HL-60 (cell line): ENCODE measurements at places on chromosomes 2 and 18.
A peak's percentile ranks its signal among the peaks of the same experiment; 100 is the strongest.

- no peak for DNase-seq
Observed at GRCh38 chr2:5913711-5914395, 221.7 kb downstream of the SOX11 start.

GRCh38 chr2:238103465-238104225 lies 3.5 kb downstream of the ESPNL start:
- DNase-seq = no peak

GRCh38 chr2:219249203-219249980 lies 3.7 kb upstream of the TUBA4B start:
- no peak for DNase-seq

GRCh38 chr2:202261531-202261930 lies 4.0 kb upstream of the NOP58 start:
- DNase-seq = no peak

- DNase-seq = peak; percentile 28
Observed at GRCh38 chr2:210195101-210195852, 24.1 kb upstream of the KANSL1L start.

DNA sequence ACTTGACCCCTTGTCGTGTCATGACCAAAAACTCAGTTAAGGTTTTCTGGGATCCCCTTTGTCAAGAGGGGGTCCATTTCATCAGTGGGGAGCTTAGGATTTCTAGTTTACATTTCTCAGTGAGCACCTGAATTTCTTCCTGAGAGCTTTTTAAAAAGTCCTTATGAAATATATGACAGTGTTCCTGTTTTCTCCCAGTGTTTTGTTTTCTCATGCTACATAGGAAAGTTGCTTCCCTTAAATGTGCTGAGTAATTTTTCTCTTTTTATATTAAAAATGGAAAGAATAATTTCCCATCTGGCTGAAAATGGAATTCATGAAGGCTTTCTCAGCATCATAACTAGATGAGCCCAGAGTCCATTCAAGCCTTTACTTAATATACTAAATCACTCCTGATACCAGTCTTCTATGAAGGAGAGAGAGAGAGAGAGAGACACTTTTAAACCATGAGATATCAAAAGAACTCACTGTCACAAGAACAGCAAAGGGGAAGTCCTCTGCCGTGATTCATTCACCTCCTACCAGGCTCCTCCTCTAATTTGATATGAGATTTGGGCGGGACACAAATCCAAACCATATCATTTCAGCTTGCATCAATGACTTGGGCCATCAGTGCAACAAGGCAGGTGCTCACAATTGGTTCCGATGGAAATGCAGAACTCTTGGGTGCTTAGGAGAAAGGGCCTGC lies 61.1 kb downstream of the XRCC5 start:
- no peak for DNase-seq

GRCh38 chr2:37005118-37005868 lies 39.0 kb upstream of the STRN start:
- no peak for DNase-seq

GRCh38 chr2:119383410-119384140 lies 16.8 kb downstream of the DBI start:
- DNase-seq = no peak

DNA sequence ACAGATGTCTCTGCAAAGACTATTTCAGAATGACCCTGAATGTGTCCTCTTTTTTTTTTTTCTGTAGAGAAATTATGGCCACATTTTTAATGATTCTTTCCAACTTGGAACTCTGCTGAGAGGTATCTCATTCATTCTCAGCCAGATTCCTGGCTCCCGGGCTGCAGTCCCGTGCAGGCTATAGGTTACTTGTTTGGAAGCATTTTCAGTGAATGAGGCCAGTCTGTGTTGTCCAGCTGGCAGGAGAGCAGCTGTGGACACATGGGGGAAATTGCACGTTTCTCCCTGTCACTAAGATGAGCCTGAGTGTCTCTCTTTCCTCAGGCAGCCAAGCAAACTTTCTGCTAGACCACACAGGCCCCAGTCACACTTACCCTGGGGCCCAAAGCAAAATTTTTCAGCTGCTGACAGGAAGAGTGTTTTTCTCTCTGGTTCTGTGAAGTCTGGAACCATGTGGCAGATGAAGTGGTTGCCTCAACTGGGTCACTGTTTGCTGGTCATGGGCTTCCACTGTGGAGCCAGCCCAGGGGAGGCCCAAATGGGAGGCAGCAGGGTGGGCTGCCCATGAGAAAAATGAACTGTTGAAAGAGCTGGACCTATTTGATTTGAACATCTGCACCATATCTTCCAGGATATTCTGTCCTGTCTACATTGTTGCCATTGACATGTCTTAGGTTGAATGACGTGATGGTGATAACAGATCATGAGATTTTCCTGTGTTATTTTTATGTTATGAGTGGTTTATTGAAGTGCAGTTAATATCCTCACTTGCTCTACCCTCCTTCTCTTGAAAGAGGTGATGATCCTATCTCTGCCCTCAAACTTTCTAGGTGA lies 431.2 kb downstream of the LPIN1 start:
- DNase-seq = no peak

DNA sequence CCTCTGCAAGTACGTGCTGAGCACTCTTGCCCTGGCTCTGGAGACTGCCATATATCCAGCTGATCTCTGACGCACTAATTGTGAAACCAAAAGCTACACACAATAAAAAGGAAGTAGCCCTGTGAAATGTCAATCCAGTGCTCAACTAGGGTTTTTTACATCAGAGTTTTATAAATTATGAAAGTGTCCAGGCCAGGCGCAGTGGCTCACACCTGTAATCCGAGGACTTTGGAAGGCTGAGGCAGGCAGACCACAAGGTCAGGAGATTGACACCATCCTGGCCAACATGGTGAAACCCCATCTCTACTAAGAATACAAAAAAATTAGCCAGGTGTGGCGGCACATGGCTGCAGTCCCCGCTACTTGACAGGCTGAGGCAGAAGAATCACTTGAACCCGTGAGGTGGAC lies 24.5 kb upstream of the PEX13 start:
- DNase-seq = peak; percentile 82

GRCh38 chr2:144383571-144384100 lies 136.3 kb downstream of the ZEB2 start:
- no peak for DNase-seq

GRCh38 chr2:232214053-232214452 lies 164.5 kb upstream of the ALPP start:
- DNase-seq = no peak

DNA sequence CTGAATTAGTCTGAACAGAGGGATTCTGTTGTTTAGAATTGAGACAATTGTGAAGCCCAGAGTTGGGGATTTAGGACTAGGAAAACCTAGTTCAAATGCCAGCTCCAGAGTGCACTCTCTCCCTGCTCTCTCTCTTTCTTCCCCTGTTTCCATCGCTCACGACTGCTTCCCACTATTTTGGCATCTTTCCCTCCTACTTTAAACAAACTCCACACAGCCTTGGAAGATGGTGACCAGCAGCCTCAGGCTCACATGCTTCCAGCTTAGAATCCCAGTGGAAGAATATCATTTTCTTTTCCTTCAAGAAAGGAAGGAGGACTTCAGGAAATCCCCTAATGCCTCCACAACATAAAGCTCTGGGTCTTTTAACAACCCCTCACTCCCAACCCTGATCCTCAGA lies 6.1 kb upstream of the DNMT3A start:
- no peak for DNase-seq

DNA sequence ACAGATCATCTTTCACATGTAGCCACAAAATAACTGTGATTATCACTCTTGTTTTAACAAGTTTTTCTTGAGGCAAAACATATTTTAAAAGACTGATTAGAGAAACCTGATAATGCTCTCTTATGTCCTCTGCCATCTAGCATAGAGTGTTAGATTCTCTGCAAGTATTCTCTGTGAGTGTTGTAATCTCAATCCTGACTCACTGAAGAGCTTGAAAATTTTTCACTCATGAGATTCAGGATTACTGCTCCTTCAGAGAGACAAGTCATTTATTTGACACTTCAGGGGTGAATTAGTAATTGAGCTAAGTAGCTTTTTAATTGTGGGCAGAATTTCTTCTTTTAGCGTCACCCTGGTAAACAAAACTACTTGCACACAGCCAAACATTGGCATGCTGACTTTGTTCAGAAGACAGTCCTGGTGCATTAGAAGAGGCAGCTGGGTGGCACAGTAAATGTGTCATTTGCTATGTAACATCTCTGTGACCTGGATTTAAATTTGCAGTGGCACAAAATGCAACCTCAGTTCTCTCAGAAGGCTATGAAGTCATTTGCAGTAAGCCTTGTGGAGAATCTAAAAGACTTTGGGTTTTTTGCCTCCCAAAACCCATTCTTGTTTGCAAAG lies 172.9 kb downstream of the LRP1B start:
- no peak for DNase-seq

DNA sequence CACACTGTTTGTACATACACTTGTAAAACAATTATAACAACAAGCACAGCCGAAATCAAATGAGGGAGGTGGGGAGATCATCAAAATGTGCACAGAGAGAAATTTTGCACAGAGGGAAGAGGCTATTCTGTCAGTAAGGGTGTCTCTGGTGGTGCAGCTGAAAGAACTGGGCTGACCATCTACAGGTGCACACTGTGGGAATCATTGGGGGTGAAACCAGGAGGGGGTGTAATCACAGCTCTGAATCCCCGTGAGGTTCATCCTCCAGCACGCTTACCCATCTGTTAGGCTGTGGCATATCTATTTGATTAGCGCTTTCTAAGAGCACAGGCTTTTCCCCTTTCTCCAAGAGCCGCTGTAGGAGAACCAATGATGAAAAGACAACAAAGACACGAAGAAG lies 389.9 kb upstream of the CDH20 start:
- no peak for DNase-seq

- DNase-seq = peak; percentile 97
Observed at GRCh38 chr2:113173542-113174375, at the start of gene PSD4. Gene PSD4, plus strand, starts transcription at chr2:113173971. Its CDS starts 8,486 bp downstream, at chr2:113182457.

DNA sequence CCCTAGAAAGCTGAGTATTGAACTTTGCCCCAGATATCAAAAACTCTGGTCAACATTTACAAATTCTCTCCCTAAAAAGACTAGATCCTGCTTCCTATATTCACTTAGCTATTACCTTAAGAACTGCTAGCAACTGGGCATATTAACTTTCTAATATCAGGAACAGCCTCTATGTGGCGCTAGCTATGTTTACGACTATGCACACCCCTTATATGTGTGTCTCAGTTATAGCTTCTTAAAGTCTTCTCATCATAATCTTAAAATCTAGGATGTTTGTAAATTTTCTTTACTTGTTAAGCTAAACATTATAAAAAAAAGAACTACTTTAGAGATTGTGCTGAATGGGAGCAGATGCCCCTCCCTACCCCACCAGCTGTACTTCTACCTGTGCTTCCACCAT lies 1.7 kb upstream of the STAMBP start:
- peak; percentile 54 for DNase-seq

- DNase-seq = no peak
Observed at GRCh38 chr18:61129001-61129400, 204.2 kb upstream of the CDH20 start.

- no peak for DNase-seq
Observed at GRCh38 chr2:187580462-187581124, 26.4 kb upstream of the TFPI start.

GRCh38 chr18:36330435-36331052 lies 33.0 kb downstream of the FHOD3 start:
- DNase-seq = no peak

- no peak for DNase-seq
Observed at GRCh38 chr2:199163613-199164458, 293.9 kb downstream of the SATB2 start.

DNA sequence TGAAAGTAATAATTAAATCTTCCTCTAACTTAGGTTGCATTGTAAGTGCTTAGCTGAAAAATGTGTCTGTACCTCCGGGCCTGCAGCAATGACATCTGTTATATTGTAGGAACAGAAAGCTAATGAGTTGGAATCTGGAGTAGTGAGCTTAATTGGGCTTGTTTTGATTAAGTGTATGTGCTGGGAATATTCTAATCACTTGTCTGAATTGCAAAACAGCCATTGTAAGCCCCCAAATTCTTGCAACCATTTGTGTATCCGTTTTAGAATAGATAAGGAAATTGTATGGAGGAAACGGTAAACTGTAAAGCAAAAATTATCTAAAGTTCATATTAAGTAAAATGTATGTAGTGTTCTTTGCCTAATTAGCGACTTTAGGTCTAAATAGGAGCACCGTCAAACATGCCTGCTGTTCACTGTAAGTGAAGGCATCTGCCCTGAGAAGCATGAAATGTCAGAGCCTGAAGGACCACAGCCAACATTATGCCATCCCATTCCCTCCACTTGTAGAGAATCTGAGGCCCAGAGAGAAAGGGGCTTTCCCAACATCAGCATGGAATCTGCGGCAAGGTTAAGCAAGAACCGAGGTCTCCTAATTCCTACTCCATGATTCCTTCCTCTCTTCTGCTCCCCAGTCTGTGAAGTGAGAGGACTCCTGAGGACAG lies 466.4 kb downstream of the TDRD15 start:
- no peak for DNase-seq

DNA sequence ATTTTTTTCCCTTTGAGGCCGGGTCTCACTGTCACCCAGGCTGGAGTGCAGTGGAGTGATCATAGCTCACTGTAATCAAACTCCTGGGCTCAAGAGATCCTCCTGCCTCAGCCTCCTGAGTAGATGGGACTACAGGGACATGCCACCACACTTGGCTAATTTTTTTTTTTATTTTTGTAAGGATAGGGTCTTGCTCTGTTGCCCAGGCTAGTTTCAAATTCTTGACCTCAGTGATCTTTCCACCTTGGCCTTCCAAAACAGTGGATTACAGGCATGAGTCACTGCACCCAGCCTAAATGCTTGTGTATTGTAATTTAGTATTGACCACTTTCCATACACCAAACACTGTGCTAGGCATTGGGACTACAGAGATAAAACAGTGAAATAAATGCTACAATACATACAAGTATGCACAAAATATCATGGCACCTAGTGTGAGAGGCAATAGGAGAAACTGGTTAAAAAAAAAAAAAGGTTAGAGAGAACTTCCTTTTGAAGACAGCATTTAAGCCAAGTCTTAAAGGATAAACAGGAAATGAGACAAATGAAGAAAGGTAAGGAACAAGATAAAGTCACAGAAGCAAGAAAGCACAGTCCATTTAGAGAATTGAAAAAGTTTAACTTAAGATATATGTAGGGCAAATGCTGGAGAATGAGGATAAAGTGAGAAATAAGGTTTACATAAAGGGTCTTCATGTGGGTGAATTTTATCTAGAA lies 113.4 kb downstream of the GORASP2 start:
- DNase-seq = no peak
